ENCODE measurements at places on chromosomes 2 and 18.

DNA sequence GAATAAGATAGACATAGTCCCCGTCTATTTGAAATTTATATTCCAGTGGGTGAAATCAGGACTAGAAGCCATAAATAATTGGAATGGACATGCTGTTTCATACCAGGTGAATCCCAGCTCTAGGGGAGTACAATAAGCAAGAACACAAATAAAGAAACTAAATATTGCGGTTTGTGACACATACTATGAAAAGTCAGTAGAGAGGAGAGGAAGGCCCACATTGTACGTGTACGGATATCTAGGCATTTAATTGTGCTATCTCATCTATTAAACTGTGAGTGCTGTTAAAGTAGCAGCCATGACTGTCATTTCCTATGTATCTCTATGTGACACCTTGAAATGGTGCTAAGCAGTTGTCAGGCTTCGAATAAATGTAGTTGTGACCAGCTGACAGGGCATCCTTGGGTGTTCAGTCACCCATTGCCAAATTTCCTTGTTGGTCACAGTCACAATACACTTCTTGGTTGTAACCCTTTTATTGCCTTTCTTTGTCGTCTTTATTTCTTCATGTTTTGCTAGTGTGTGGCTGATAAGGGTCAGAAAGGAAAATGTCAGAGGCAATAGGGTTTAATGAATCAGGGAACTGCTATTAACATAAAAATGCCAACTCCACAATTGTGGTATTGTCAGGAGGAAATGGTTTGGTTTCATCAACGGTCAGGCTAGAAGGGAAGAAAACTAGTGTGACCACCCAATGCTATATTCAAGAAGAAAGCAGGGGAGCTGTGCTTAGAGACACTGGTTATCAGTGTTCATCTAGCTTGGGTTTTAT, 31.5 kb downstream of the CPO start:
- DNase-seq, result no peak

- no peak for DNase-seq
These were observed 51.9 kb upstream of the CREB1 start for GRCh38 chr2:207477896-207478295.

- DNase-seq, result no peak
These were observed 111.5 kb downstream of the CAPN13 start for GRCh38 chr2:30695749-30696148.

DNA sequence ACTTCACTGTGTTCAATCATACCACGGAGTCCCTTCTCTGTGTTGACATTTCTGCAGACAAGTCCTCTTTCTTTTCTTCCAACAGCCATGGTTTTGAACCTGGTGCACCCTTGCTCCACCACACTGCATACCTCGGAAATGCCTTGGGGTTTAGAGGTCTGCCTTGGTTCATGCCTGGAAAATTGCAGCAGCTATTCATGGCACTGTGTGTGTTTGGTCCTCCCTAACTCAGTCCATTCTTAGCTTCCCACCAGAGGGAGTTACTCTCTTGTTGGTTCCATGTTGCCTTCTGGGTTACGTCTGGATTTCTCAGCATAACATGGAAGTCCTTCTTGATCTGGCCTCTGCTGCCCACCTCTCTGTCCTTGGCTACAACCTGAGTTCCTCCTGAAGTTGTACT, 206.0 kb downstream of the FHOD3 start:
- no peak for DNase-seq

DNA sequence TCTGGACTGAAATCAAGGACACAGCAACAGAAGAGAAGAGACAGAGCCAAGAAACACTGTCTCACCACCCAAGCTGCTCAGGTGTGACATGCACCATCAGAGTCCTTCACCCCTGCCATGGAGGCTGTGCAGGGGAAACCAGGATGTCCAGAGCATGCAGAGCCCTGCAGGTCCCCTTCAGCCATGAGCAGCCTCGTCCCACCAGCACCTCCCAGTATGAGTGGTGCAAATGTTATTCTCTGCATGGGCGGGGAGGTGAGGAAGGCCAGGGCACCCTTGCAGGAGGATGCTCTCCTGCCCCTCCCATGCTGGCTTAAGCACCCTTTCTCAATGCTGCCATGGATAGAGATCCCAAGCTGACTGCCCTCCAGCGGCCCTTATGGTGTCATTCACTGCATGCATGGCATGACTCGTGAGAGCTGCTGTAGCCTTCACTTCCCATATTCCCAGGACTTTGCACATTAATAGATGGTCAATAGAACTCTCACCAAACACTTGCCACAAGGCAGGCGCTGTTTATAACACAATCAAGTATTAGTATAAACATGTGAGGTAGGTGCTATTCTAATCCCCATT, 171.0 kb downstream of the ANAPC1 start:
- DNase-seq, result no peak

DNA sequence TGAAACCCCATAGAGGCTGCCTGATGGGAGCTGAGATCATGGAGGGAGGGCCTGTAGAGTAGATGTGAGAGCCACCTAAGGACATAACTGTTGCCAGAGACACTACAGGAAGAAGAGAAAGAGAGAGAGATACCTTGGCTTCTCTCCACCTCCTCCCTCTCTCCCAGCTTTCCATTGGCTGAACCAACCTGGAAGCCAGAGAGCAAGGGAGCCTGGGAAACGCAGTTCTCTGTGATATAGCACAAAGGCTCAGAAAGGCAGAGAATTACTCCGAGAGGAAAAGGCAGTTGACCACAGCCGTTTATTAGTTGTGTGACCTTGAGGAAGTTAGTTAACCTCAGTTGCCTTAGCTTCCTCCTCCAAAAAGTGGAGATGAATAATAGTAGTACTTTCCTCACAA, 37.7 kb upstream of the MAT2A start:
- DNase-seq, result no peak

- no peak for DNase-seq
These were observed 43.4 kb downstream of the MYL12B start for GRCh38 chr18:3305354-3305762.

- no peak for DNase-seq
These were observed 29.2 kb upstream of the HPCAL1 start for GRCh38 chr2:10273215-10274175.

DNA sequence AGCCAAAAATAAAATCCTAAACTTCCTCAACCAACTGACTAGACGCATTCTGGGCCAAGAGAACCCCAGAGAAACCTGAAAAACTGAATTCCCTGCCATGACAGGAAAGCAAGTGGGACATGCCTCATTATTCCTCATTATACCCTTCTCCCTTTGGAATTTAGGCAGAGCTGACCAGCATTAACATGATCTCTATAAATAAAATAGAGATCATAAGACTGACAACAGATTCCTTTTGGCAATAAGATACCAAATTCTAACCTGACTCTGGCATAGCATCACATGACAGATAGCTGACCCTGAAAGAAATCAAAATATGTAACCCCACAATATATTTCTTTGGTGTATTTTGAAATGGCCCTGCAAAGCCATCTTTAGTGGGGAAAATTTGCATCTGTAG, 277.8 kb upstream of the SLC14A2 start:
- DNase-seq, result no peak
